ENCODE measurements at places on chromosomes 4 and X.

- DNase-seq = no peak
These were observed 2.9 kb downstream of the KLHL15 start for GRCh38 chrX:24023972-24024669.

GRCh38 chrX:147079457-147079856 lies 264.9 kb upstream of the CXorf51A start:
- DNase-seq = no peak

DNA sequence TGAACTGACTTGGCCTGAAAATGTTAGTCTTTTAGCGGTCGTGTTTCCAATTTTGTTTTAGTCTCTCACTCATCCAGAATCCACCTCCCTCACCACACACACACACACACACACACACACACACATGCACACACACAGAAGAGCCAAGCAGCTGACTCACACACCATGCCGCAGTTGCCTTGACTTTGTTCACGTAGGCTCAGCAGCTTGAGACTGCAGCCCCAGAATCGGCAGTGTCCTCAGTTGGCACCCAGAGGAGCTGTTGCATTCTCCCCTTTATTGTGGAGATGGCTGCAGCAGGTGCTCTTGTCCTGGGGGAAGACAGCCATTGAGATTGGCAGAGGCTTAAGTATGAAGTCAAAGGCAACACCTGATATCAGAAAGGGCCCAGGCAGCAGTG lies 20.9 kb upstream of the XPNPEP2 start:
- peak; percentile 57 for DNase-seq

GRCh38 chr4:74018771-74019170 lies 19.7 kb downstream of the CXCL3 start:
- no peak for DNase-seq

GRCh38 chr4:184891816-184892397 lies 66.1 kb upstream of the ACSL1 start:
- DNase-seq = no peak

- DNase-seq = no peak
These were observed 30.6 kb downstream of the SETD7 start for GRCh38 chr4:139525414-139525813.

DNA sequence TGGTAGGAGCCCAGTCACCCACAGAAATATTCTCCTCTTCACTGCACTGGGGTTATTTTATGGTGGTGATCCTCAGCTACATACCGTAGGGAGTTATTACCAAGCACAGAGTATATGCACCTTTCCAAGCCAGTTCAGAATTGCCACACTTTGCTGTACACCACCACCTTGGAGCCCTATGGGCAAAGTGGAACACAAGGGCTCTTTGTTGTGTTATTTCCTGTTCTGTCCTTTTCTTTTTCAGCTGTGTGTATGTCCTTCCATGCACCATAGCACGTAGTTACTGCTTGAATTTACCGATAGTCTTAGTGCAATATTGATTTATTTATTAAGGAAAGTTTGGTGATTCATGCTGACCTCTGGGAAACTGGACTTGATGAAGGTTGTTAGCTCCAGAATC lies 8.3 kb downstream of the RNF128 start:
- no peak for DNase-seq

Data from fibroblast of the conjunctiva (primary cell).